ENCODE measurements at places on chromosomes 3 and 15. TPM values are rescaled to one million over a fixed set of nuclear protein-coding genes. Genes with fewer than 3 reads are reported as not detected.
A peak's percentile ranks its signal among the peaks of the same experiment; 100 is the strongest.

DNA sequence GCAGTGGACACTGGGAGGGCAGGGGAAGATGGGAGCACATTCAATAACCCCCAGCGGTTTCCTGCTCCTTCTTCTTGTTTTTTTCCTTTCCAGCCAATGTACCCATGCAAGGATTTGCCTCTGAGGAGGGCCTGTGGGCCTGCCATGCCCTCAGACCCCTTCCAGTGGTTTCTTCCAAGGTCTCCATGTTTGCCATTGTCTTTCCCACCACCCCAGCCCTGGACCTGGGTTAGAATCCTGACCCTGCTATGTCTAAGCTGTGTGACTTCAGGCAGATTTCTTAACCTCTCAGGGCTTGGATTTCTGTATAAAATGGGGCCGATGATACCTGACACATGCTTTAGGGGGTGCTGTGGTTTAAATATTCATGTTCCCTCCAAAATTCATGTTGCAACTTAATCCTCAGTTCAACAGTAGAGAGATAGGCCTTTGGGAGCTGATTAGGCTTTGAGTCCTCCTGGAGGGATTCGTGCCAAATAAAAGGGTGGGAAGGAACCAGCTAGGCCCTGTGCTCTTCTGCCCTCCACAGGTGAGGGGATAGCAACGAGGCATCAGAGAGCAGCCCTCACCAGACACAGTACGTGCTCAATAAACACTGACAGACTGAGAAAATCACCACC, 46.3 kb upstream of the FLNB start:
- no peak for ATAC-seq

- no peak for ATAC-seq
Observed at GRCh38 chr15:25860885-25861866, 2.0 kb downstream of the ATP10A start.

DNA sequence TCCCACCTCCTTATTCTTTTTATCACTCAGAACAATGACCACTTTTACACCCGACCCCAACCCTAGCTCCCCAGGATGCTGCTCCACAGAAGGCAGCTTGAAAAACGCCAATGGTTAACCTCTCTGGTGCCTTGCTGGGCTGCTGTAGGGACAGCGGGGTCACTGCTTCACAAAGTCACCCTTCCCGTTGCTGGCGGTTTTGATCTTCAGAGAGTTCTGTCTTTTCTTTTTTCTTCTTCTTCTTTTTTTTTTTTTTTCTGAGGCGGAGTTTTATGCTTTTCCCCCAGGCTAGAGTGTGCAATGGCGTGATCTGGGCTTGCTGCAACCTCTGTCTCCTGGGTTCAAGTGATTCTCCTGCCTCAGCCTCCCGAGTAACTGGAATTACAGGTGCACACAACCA, 20.7 kb downstream of the CEP19 start:
- no peak for ATAC-seq

DNA sequence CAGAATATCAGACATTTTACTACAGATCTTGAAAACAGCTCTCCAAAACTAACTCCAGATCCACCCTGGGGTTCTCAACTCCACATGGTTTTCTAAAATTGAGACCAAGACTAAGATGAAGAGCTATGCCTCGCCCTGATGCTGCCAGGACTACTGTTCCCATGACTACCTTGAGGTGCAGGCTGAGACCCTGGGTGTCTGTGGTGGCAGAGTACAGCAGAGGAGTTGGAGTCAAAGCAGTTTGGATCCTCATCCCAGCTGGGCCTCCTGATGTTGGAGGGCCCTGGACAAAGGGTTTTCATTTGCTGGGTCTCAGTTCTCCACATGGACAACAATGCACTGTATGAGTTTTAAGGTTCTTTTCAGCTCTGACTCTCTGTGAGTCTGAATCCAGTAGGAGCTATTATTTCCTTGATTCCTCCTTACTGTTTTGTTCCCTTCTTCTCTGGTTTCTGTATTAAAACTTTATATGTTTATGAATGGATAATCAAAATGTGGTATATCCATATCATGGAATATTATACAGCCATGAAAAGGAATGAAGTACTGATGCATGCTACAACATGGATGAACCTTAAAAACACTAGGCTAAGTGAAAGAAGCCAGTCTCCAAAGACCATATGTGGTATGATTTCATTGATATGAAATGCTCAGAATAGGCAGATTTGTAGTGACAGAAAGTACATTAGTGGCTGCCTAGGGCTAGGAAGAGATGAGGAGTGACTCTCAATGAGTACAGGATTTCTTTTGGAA, 93.0 kb downstream of the CPN2 start:
- no peak for ATAC-seq

DNA sequence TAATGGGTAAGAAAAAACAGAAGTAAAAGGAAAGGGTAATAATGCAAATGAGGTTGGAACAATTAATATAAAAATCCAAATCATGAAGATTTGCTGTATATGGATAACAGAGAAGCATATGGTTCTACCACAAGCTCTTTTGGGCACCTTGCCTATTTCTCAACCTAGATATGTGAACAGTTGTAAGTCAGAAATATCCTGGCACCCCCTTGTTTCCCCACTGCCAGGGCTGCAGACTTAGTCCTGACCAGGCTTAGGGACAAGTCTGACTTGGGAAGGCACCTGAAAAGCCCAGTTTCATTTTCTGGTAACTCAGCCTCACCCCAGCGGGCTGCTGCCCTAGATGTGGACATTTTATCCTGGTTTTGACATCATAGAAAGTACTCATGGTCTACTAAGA, 183.2 kb upstream of the STAC start:
- ATAC-seq = no peak

- ATAC-seq = no peak
Observed at GRCh38 chr3:25576831-25577454, 87.8 kb downstream of the TOP2B start.

DNA sequence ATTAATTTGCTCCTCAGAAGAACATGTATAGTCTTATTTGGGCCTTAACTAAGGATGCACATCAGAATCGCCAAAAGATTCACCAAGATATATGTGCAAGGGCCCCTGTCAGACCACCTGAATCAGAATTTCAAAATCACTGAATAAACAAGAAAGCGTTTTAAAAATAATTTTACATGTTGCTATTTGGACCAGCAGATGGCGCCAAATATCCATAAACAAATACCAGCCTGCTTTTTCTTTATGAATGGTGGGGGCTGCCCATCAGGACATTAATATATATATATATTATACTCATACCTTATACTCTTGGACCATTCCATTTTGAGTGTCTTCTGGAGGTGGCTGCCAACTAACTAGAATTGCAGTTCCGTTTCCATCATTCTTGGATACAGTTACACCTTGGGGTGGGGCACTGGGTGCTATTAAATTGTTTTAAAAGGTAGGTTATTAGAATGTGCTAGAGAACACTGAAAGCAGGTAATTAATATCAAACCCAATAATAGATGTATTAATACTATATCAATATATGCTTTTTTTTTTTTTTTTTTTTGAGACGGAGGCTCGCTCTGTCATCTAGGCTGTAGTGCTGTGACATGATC, 1108.3 kb downstream of the ROBO1 start:
- no peak for ATAC-seq

- peak; percentile 31 for ATAC-seq
Observed at GRCh38 chr3:151210676-151211381, 7.8 kb upstream of the GPR171 start.

- ATAC-seq = no peak
Observed at GRCh38 chr3:72193771-72194430, 409.0 kb upstream of the PROK2 start.

GRCh38 chr3:66386925-66387650, 113.7 kb downstream of the LRIG1 start:
- no peak for ATAC-seq

- peak; percentile 58 for ATAC-seq
Observed at GRCh38 chr15:25682340-25682739, 180.8 kb downstream of the ATP10A start.

DNA sequence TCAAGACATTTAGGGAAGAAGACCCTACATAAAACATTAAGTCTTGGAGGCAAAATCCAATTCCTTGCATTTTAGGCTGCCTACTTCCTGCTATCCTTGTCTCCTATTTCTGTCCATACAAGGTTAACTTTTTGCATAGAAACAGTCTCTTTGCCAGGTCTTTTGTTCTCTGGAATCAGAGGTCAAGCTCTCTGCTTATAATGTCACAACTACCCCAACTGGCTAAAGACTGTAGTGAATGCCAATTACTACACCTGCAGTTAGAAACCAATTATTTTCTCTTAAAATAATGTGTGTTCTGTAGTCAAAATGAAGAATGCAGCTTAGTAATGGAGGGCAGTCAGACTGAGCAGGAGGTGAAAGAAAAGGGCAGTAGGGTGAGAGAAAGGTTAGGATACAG, 856.2 kb downstream of the TUSC7 start:
- no peak for ATAC-seq

DNA sequence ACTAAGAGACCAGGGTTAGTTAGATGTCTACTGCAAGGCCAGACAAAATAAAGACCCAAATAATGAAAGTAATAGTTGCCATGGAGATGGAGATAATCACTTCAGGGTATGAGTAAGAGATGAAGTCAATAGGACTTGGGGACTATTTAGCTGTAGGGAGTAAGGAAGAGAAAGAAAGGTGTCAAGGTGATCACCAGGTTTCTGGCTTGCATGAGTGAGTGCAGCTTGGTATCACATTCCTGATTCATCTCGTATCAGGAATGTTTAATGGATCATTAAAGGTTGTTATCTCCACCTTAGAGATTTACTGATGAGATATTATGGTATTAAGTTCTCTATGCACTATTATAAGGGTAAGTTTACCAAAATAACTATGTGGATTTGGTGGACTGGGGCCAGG, 357.4 kb upstream of the ATP11B start:
- ATAC-seq = no peak

- ATAC-seq = peak; percentile 70
Observed at GRCh38 chr15:88255484-88256278, 858 bp downstream of the NTRK3 start.

DNA sequence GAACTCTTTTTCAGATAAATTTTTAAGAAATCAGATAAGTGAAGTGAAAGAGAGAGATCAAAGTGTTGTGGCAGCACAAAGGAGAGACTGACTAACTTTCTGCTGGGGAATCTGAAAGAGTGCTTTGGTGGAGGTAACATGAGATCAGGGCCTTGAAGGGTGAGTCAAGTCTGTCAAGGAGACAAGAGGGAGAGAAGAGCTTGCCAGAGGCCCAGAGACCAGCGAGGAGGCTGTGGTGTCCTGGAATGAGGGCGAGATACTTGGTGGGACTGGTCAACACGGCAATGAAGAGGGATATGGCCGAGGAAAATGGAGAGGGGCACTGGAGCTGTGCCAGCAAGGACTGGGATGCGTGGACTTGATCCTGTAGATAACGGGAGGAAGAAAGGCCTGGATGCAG, 4.6 kb downstream of the TADA3 start:
- ATAC-seq = no peak

DNA sequence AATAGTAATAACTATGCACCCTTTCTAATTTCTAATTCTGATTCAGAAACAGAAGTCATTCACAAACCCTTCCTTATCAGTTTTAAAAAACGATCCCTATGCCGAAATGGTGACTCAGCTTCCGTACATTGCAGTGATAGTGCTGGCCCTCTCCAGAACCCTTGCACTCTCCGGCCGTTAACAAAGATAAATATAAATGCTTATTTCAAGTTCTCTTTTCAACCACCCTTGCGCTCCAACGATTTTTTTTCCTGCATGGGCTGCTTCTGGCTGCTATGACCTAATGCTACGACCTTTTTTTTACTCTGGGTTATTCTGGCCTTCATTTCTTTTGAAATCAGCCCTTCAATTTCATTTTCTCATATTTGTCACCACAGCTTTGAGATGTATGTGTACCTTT, 646.2 kb downstream of the NTRK3 start:
- no peak for ATAC-seq

GRCh38 chr15:31869686-31870307, 160.5 kb upstream of the CHRNA7 start:
- peak; percentile 28 for ATAC-seq

GRCh38 chr3:4113811-4114522, 189.2 kb upstream of the SETMAR start:
- ATAC-seq = no peak

DNA sequence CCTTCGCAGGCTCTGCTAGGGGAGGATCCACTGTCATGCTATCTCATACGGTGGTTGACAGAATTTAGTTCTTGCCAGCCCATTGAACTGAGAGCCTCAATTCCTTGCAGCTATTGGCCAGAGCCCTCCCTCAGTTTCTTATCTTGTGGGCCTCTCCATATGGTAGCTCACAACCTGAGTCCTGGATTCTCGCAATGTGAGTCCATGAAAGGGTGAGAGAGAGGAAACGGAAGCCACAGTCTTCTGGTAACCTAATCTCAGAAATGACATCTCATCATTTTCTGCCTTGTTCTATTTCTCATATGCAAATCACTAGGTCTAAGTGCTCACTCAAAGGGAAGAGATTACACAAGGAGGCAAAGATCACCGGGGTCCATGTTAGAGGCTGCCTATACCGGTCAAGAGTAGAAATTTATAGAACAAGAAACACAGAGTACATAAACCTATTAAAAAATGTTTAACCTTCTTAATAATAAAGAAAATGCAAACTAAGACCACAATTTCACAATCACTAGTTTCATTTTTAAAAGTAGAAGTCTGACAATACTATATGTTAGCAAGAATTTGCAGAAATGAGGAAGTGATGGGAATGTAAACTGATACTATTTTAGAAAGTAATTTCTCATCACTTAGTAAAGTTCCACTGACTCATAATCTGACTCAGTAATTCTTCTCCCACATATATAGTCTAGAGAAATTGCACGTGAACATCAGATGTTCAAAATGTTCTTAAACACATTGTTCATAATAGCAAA, 378.4 kb upstream of the AGTR1 start:
- peak; percentile 51 for ATAC-seq

DNA sequence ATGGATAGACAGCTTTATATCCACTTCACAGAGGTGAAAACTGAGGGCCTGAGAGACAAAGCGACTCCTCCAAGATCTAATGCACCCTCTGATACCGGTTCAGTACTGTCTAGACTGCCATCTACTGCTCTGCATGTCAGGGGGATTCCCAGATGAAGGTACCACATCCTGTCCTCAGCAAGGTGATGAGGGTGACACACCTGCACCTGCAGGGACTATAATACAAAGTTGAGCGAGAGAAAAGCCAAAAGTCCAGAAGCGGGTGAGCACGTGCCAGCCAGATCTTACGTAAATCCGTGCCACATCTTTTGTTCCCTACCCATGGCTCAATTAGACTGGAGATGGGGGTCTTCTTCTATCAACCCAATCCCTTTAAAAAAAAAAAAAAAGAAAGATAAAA, 32.4 kb upstream of the HES1 start:
- ATAC-seq = no peak

The SV2B gene
- total RNA-seq = 4.1 TPM

The TLR9 gene
- total RNA-seq = not detected

The PTPRG gene
- 81.9 TPM for total RNA-seq

The RBPMS2 gene
- total RNA-seq = 14.6 TPM

The ISLR2 gene
- 1.7 TPM for total RNA-seq

The GREM1 gene
- total RNA-seq = 55.5 TPM

The AADAC gene
- total RNA-seq = 0.40 TPM

The CLASP2 gene
- total RNA-seq = 90.7 TPM

The SLC22A14 gene
- total RNA-seq = not detected

The TEX55 gene
- not detected for total RNA-seq

The GOLGA8T gene
- total RNA-seq = not detected

The NEK11 gene
- total RNA-seq = 5.5 TPM

Measured in gastroesophageal sphincter (tissue), 4 donors.